ENCODE measurements at places on chromosomes 3 and 15.

DNA sequence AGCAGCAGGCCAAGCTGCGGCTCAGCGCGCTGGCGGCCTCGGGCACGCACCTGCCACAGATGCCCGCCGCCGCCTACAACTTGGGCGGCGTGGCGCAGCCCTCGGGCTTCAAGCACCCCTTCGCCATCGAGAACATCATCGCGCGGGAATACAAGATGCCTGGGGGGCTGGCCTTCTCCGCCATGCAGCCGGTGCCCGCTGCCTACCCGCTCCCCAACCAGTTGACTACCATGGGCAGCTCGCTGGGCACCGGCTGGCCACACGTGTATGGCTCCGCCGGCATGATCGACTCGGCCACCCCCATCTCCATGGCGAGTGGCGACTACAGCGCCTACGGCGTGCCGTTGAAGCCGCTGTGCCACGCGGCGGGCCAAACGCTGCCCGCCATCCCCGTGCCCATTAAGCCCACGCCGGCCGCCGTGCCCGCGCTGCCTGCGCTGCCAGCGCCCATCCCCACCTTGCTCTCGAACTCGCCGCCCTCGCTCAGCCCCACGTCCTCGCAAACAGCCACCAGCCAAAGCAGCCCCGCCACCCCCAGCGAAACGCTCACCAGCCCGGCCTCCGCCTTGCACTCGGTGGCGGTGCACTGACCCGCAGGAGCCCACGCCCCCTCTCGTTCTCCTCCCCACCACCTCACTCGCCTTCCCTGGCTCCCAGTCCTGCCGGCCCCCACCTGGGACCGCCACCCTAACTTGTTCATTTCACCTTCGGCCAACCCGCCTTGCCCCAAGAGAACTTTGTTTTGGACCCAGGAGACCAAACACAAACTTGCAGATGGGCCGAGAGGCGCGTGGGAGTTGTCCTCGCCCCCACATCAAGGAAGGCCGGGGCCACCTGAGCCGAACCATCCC, 1.5 kb downstream of the FOXB1 start:
- no peak for DNase-seq

GRCh38 chr3:156664011-156664830, 10.2 kb upstream of the TIPARP start:
- DNase-seq: no peak

DNA sequence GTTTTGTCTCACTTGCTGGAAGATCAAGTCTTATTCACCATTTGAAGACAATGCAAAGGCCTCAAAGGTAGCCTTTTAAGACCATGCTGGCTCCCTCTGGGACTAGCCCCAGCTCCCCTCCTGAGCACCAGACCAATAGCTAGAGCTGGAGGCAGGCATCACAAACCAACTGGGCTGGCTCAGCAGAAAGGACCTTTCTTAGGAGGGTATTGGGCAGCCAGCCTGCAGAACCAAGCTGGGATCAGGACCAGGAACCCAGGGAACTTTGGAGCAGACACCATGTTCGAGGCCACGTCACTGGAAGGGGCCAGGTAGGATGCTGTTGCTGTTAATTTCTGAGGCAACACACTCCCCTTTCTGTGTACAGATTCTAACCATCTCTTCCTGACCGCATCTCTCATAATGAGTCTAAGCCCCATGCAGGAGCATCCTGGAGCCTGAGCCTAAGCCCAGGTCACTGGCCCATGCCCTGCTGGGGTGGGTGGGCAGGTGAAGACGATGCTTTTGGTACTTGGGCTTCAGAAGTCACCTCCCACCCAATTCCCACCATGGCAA, 81.4 kb upstream of the KLF13 start:
- no peak for DNase-seq

GRCh38 chr3:134462331-134462941, 23.3 kb downstream of the ANAPC13 start:
- DNase-seq: no peak

Measured in T1000 (cell line).